Stimulated activated CD4-positive, alpha-beta T cell treated with anti-CD3 and anti-CD28 coated beads, Interleukin-12 subunit alpha, Interleukin-12 subunit beta, amount 100 ng/mL, for 48 hours (primary cell): ENCODE measurements at places on chromosomes 5 and 9.
A peak's percentile ranks its signal among the peaks of the same experiment; 100 is the strongest.

DNA sequence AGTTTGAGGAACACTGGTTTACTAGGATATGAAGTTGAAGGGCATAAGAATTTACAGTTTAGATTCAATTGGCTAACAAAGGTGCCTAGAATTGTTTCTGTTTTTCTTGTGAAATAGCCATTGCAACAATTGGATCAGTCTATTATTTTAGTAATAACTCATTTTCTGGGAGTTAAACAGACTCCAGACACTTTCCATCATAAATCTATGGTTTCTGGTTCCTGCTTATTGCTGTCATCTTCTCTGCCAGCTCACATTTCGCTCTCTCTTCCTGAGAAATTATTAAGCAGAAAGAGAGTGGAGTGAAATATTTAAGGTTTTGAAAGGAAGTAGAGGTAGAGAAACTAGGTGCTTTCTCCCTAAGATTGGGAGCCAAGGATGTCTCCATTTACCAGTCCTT is 165.1 kb upstream of the PRR16 start:
- no peak for DNase-seq

- no peak for DNase-seq
These were observed 38.6 kb downstream of the HTR4 start for GRCh38 chr5:148615644-148616275.

DNA sequence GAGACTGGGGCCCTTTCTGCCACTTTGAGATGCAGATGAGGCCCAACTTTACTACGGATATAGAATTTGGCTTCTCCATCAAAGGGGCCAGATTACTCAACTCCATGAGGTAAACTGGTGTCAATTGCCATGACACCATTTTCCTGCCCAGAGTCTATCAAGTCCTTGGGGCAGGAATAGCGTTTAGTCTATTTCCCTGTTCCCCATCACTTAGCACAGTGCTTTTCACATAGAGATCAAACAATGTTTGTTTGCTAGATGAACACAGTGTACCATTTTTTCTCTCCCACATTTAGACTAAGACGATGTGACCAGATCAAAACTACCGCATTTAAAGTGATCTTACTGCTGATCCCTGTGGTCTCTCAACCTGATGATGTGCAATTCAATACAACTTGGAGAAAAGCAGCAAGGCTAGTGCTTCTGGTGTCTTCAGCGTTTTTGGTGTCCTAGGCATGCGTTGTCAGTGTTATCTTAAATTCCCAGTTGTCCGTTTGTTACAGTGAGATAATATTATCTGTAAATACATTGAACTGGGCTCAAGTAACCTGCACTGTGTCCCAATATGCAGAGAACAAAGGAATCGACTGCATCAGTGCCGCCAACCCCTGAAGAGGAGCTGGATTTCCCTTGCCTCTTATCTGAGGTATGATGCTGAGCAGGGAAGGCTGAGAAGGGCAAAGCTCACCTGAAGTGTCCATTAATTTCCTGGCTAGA is 446.2 kb downstream of the PLK2 start:
- no peak for DNase-seq

DNA sequence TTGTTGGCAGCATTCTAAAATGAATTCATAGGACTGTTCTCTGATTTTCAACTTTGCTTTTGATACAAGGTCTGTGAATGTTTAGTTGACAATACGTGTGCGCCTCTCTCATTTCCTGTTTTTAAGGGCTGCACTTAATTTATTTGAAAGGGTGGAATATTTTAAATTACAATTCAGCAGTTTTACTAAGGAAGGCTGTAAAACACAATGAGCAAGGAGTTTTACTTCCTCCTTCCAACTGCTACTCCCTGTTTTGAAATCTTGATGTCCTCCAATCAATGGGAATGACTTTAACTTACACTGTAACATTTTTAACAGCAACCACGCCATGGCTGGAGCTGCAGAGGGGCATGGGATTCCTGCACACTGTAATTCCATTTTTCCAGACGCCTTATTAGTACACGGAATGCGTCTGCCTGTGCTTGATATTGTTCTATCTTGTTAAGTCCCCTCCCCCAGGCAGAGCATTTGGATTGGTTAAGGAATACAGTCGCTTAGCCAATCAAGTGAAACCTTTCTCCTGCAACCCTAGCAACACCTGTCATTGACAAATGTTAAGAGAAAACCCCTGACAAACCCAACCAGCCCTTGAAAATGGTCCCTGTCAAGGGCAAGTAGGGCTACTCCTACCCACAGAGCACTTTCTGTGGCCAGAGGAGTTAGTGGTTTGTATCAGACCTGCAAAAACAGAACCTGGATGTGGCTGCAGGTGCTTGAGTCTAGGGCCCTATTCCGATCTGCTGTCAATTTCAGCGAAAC is 12.5 kb upstream of the ZSWIM6 start:
- DNase-seq = no peak

DNA sequence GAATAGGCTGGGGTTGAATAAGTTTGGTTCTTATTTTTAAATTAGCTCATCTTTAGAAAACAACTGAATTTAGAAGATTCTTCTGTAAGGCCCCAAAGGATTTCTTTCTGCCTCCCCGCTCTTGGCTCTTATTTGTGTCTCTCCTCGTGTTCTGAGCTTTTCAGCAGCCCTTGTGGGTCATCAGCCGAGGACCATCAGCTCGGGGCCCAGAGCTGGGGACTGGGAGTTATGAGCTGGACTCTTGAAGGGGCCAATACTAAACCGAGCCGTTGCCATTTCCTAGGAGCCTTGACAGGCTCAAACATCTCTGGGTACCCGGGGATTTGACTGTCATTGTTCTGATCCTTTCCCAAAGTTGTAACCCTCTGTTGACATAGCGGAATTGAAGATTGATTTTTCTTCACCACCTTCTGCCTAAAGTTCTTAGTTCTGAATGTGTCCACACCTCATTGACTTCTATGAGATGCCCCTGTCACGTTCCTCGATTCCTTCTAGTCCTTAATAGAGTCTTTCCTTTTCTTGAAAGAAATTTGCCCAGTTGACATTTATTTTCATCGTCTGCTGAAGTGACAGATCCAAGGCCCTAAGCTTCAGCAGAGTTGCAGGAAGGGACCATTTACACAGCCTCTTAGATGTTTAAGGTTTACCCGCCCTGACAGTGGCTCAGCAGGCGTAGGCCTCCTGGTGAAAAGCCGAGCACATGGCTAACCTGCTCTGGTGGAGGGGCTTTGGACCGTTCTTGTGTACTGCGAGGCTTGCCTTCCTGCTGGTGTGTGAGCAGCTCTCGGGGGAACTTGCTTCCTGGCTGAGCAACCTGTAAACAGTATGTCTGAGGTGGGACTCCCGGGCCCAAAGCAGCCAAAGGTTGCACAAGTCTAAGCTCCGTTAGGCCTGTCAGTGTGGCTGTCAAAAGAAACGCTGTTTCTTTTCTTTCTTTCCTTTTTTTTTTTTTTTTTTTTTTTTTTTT is 24.0 kb downstream of the ABL1 start:
- DNase-seq = no peak

DNA sequence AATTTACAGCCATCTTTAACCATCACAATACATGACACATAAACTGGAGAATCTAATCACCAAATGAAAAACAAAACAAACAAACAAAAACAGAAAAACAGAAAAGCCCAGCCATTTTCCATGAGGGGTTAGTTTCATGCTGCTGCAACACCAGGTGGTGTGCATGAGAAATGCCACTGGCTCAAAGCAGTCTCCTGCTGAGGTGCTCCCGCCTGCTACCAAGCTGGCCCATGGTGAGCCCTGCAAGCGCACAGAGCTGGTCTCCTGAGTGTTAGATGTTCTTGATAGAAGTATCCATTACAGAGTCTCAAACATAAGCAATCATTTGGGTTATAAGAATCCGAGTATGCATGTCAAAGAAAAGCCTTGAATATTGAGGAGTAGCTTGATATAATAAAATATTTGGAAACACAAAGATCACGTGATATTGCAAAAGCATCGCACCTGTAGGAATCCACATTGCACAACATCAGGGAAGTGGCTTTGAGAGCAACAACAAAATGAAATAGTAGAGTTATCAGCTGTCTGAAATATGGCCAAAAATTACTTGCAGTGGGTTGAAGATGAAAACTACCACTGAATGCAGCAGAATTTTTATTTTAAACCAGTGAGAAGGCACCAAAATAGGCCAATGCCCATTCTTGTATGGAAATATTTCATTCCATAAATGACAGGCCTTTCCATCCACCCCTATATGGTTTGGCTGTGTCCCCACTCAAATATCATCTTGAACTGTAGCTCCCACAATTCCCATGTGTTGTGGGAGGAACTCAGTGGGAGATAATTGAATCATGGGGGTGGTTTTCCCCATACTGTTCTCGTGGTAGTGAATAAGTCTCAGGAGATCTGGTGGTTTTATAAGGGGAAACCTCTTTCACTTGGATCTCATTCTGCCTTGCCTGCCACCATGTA is 194.8 kb downstream of the SYK start:
- no peak for DNase-seq

GRCh38 chr5:149887622-149888183 is 56.9 kb downstream of the PDE6A start:
- no peak for DNase-seq

- DNase-seq = no peak
These were observed 99.2 kb downstream of the ADCY2 start for GRCh38 chr5:7495131-7495517.

GRCh38 chr5:79772651-79773050 is 83.0 kb downstream of the CMYA5 start:
- DNase-seq = no peak

- no peak for DNase-seq
These were observed 648.2 kb downstream of the SLCO4C1 start for GRCh38 chr5:101647861-101648260.

DNA sequence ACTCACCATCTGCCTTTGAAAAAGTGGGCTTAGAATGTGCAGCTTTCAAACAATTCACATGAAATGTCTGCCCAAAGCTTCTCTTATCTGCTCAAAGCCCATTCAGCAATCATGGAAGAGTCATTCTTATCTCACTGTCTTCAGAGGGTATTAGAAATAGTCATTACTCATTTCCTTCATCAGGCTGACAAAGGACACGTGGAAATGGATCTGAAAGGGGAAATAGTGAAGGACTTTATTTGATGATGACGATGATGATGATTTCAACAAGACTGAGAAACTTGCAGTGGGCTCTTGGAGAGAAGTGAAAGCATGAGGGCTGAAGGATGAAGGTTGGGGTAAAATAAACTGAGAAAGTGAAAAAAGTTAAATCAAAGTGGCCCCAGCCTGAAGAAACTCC is 194.3 kb downstream of the SMARCA2 start:
- DNase-seq = no peak

GRCh38 chr5:81853030-81853357 is 102.1 kb upstream of the SSBP2 start:
- DNase-seq = no peak

- DNase-seq = no peak
These were observed 31.1 kb downstream of the OR2K2 start for GRCh38 chr9:111298731-111299598.

DNA sequence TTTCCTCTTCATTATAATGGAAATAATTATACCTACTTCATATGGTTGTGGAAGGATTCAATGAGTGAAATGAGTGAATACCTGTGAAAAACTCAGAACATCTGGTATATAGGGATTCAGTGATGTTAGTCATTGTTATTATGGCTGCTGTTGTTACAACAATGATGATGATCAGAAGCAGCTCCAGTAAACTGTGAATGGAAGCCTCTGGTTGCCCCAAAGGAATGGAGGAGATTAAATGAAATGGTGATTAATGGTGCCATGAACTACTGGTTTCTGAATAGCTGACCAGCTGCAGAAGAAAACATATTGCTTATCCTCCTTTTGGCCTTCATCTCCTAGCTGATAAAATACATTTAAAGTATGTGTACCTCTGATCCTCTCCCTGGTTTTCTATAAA is 372.0 kb downstream of the ARHGEF28 start:
- DNase-seq = no peak

- no peak for DNase-seq
These were observed 308.0 kb upstream of the DAP start for GRCh38 chr5:11069041-11069440.

DNA sequence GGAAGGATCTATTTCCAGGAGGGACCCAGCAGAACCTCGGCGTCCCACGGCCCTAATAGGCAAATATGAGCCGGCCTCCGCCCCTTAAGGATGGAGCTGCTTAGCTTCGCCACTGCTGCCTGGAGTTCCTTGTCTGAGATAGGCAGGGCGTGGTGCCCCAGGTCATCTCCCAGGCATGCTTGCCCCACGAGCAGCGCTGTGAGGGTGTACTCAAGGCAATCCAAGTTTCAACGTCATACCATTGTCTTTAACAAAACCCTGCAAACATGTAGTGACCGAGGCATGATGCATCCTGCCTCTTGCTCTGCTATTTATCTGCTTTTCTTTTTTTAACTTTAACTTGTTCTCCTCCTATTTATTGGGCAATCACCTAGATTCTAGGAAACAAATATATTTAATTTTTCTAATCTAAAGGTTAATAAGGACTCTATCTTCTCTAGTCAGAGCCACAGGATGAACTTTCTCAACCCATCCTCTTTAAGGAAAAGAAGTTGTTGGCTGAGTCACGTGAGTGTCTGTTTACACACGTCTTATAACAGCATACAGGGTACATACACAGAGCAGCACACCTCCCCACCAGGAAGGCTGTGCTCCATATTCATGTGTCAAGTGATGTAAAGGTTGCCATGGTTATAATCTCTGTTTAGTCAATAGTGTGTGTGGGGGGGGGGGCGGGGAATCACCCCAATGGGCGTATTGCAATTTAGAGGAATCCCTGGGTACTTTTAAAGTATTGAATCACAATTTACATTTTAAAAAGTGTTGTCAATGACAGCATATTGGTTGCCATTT is 27.3 kb upstream of the ZSWIM6 start:
- no peak for DNase-seq

- no peak for DNase-seq
These were observed 173.5 kb upstream of the NREP start for GRCh38 chr5:111930449-111930848.

GRCh38 chr5:71651579-71651978 is 64.4 kb downstream of the MCCC2 start:
- peak; percentile 42 for DNase-seq

GRCh38 chr9:33465596-33466564 is 7.8 kb downstream of the NOL6 start:
- DNase-seq = no peak

DNA sequence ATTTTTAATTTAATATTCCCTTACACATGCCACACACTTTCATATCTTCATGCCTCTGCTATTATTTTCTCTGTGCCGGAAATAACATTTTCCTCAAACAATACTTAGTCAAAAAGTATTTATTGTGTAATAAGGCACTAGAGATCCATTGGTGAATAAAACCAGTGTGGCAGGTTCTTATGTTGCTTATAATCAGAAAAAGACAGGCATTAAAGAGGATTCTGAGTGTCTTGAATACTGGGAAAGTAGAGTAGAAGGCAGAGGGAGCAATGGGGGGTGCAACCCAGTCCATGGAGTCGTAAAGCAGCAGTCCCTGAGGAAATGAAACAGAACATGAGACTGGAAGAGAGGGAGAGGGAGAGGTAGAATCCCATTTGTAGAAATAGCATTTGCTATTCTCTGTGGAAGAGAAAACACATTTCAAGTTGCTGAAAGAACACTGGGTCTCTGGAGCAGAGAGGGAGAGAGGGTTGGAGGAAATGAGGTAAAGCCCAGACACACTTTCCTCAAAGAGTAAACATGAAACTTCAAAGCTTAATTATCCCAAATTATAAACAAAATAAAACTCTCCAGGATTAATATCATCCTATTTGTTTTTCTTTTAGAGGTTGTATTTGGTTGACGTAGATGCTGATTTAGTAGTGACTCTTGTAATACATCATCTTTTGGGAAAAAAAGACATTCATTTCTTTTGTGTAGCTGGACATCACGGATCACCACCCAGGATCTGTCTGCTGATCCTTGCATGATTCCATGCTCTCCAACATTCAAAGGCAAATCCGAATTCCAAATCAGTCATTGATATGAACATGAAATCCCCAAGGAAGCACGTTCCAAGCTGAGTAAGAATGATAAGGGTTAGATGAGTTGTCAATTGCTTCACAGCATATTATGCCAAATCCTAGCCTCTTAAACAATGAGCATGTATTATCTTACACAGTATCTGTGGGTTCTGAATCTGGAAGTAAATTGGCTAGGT is 37.4 kb upstream of the GRAMD2B start:
- no peak for DNase-seq
